NK-92 treated with Interleukin-12 subunit alpha and Interleukin-12 subunit beta, amount 100 ng/mL, for 24 hours (cell line): ENCODE measurements at places on chromosomes 4 and X.

DNA sequence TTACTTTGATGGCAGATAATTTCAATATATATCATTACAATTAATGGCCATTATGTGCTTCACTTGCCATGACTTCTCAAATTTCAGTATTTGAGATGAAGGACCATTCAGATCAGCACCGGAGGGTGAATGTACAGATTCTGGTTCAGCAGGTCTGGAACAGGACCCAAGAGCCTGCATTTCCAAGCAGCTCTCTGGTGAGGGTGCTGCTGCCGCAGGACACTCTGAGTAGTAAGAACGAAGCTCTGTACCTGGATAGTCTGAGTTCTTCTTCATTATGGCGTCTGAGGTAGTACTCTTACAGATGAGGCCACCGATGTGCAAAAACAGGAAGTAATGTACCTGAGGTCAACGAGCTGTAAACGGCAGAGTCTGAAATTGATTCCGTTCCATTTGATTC lies 228.2 kb downstream of the FBXW7 start:
- no peak for DNase-seq

DNA sequence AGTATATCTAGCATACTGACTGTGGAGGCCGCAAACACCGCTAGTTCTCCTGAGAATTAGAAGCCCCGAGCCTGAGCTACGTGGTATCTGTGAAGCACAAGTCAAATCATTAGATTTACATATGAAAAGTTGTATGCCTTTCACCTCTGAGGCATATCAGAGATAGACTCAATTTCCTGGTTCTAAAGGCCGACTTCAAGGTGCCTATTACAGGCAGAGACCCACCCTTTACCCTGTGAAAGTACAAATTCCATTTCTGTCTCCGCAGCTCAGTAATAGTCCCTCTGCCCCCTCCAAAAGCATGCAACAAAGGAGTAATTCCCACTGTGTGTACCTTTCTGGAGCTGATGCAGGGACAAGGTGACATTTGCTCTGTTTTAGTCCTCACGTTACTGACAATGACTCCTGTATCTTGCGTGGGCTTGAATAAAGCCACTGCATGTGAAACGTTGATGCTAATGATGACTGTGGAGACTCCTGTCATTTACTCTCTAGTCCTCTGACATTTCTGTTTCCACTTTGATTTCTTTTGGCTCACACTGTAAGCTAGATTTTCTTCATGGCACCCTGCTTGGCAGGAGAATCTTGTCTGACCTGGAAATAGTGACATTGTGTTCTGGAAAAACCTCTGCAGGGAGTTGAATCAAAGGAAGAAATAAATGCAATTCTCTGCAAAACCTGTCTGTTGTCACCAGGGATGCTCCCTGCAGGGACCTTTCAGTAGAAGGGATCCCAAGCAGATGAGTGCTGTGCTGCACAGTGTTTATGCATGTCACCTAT lies 273.2 kb upstream of the EMCN start:
- DNase-seq, result no peak

DNA sequence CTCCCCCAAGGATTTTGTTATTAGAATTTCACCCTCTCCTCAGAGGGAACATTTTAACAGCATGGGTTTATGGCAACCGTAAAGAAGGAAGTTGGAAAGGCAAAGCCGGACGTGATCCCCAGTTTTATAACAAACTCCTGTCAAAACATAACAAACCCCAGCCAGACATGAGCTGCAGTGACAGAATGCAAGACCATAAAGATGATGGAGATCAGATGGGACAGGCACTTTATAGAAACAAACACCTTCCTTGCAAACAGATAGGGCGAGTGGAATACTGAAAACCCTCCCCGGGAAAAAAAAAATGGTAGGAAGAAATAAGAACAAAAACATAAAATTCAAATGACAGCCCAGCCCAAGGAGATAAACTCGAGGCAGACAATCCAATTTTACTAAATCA lies 281.4 kb downstream of the LDB2 start:
- no peak for DNase-seq

GRCh38 chr4:83320548-83320947 lies 14.1 kb downstream of the HPSE start:
- DNase-seq, result peak; percentile 9

- no peak for DNase-seq
These were observed 40.2 kb upstream of the CRMP1 start for GRCh38 chr4:5933116-5933515.

- DNase-seq, result no peak
These were observed 46.9 kb upstream of the GRXCR1 start for GRCh38 chr4:42845586-42845985.

GRCh38 chrX:118989886-118990285 lies 15.5 kb downstream of the LONRF3 start:
- no peak for DNase-seq

- DNase-seq, result no peak
These were observed 129.4 kb downstream of the CNKSR2 start for GRCh38 chrX:21503593-21503992.

GRCh38 chr4:60134099-60134498 lies 1066.0 kb upstream of the ADGRL3 start:
- no peak for DNase-seq

GRCh38 chr4:138229160-138229559 lies 13.0 kb downstream of the SLC7A11 start:
- no peak for DNase-seq

- no peak for DNase-seq
These were observed 1.0 kb downstream of the GAB3 start for GRCh38 chrX:154749856-154750255.
